ENCODE measurements at places on chromosomes 11 and 22.

- no peak for DNase-seq
Measured at GRCh38 chr11:35479731-35480130, 45.7 kb downstream of the PAMR1 start.

GRCh38 chr22:25630447-25630846, 66.0 kb downstream of the GRK3 start:
- DNase-seq, result no peak

DNA sequence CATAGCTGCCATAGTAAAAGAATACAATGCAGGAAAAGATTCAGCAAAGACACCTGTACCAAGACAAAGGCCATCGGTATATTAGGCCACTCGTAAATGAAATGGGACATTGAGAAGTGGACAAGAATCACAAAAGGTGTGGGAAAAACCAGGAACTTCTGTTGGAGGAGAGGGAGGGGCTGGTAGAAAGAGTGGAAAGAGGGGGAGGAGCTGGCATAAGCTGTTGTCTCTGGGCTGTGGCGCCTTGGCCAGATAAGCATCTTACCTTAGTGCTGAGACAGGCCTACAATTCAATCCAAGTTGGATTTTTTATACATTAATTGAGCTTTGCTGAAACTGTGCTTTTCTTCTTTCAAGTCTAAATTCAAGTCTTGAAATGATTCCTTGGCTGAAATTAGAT, 37.1 kb downstream of the ZNF202 start:
- DNase-seq, result no peak

- DNase-seq, result no peak
Measured at GRCh38 chr11:61413496-61413895, 16.3 kb downstream of the CPSF7 start.

- no peak for DNase-seq
Measured at GRCh38 chr22:30309951-30310741, 16.6 kb downstream of the TBC1D10A start.

DNA sequence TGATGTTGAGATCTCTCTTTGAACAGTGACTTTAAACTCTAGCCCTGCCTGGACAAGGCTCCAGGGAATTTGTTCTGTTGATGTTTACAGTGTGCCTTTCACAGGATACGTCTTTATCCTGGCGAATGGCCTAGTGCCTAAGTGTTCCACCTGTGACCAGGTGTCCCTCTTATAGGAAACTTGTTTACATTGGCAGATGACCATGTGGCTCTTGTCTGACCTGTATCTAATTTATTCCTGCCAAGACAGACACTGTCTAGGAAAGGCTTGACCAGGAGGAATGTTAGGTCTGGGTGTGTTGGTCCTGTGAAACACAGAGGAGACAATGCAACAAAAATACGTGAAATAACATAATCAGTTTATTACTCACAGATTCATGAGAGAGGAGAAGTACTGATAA, 875.6 kb downstream of the METTL15 start:
- no peak for DNase-seq

- DNase-seq, result no peak
Measured at GRCh38 chr11:66409226-66409625, 11.6 kb upstream of the NPAS4 start.

DNA sequence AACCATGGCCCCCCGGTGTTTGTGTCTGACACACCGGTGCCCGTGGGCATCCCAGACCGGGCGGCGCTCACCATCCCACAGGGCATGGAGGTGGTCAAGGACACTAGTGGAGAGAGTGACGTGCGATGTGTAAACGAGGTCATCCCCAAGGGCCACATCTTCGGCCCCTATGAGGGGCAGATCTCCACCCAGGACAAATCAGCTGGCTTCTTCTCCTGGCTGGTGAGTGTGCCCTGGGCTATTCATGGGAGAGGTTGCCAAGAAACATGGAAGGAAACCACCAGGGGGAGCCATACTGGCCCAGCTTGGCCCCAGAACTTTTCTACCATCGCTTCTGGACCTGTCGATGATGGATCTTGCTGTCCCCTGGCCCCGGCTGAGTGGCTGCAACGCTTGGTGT, 36.5 kb downstream of the PRDM11 start:
- DNase-seq, result no peak

DNA sequence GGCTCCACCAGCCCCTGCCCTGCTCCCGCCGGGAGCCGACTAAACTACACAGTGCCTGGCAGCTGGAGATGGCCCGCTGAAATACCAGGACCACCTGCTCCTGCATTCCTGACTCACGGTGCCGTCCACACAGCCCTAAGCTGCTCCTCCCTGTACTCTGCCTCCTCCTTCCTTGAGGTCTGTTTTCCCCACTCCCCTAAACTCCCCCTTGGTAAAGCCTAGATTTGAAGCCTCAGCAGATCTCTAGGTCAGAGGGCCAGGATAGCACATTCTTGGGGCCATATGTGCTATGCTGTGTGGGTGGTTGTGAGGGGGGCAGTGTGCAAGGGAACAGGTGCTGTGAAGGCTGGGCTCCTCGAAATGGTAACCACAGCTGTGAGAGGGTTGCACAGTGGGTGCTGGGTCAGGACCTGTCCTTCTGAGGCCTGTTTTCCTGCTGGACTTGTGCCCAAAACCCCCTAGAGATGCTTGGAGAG, 9.7 kb downstream of the LRFN4 start:
- DNase-seq, result no peak

DNA sequence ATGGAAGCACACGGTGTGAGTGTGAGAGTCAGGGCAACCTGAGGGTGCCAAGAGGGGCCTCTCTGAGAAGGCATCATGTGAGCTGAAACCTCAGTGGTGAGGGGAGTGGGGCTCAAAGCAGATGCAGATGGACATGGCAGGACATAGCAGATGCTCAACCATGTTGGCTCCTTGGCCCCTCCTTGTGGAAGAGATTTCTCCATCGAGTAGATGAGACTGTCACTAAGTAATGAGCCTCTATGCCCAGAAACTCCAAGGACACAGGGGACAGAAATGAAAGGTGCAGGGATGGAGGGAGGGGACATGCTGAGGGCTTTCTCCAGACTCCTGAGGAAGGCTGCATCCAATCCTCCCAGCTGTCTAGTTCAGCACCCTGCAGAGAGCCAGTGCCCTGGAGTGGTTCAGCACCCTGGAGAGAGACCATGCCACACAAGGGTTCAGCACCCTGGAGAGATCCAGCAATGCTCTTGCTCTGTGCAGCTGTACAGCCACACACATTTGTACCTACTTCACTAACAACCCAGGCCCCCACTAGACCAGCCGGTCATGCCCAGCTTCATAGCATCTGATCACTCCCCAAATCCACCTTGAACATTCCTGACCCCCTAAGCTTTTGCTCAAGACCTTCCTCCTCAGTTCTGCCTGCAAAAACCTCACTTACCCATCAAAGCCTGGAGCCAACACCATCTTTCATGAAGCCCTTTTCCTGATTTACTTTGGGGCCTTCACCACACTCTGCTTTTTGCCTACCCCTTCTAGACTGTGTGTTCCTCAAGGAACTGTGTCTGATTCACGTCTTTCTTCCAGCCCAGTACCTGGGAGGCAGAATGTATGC, 252.0 kb downstream of the CTTN start:
- peak; percentile 73 for DNase-seq

DNA sequence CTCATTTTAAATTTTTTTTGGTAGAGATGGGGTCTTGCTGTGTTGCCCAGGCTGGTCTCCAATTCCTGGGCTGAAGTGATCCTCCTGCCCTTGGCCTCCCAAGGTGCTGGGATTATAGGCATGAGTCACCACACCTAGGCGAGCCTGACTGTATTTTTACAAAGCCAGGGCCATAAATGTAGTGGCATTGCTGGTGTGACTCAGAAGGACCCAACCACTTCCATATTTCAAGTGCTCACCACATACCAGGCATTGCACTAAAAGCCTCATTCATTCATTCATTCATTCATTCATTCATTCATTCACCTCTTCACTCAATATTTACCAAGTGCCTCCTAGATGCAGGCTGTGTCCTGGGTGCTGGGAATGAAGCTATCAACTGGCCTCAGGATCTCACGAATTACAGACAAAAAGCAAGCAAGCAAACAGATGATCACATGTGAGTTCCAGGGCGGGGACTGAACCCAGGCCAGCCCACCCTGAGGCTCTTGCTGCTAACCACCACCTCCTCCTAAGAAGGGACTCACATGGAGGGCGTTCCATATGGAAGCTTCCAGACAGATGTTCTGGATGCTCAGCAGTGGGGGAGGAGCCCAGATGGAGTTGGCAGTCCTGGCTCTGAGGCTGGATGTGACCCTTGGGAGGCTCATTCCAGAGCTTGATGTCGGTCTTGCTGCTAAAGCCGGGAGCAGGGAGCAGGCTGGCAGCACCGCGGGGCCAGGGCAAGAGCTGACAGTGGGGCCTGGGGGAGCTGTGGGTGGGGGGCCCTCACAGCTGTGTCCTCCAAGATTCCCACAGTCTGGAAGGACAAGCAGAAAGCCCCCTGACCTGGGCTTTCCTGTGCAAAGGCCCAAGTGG, 158.8 kb downstream of the CTTN start:
- DNase-seq, result peak; percentile 59

GRCh38 chr22:38164551-38164918, 17.1 kb downstream of the PLA2G6 start:
- DNase-seq, result no peak

GRCh38 chr11:35144806-35145205, 5.8 kb downstream of the CD44 start:
- DNase-seq, result no peak

DNA sequence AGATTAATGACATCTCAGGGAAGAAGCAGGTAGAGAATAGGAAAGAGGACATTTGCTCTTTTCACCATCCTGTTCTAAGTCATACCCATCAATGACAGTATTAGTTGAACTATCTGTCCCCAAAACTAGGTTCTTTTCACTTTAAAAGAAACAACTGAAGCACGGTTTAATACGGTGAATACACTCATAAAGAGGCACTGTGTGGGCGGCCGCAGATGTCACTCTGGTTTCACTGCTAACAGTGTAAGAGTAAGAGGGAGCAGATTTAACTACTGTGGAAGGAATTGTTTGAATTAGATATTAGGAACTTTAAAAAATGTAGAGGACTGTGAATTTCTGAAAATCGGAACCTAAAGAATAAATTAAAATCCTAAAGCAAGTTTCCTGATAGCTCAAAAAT, 49.5 kb downstream of the VSIG10L2 start:
- DNase-seq, result no peak

DNA sequence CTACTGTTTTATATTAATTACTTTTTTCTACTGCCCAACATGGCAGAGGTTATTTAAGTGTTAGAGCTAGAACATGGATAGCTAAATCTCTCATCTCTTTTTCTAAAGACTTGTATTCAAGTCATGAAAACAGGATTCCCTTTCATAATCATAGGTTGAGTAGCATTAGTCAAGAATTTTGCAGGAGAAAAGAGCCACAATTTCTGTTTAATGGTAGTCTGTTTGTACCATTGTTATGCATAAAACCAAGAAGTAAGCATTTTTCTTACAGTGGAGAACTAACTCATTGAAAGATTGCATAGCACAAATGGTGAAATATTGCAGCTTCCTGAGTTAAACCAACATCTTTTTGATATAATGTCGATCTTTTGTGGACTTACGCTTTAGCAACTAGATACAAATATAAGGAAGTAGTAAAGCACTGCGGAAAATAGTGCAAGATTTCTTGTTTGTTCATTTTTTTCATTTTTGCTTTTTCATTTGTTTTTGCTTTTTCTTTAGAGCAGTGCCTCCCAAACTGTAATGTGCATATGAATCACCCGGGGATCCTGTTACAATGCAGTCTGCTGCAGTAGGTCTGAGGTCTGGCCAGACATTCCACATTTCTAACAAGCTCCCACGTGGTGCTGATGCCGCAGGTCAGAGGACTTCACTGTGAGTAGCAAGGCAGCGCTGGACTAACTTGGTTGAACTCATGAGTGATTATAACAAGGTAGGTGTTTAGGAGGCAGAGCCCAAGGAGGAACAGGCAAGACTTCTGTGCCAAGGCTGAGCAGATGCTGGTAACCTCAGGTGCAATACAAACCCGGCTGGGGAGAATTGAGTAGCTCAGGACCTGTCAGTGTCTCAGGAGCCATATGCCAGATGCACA, 4.6 kb downstream of the ETS1 start:
- DNase-seq, result peak; percentile 41

- DNase-seq, result no peak
Measured at GRCh38 chr11:35825386-35825785, 118.5 kb upstream of the LDLRAD3 start.

DNA sequence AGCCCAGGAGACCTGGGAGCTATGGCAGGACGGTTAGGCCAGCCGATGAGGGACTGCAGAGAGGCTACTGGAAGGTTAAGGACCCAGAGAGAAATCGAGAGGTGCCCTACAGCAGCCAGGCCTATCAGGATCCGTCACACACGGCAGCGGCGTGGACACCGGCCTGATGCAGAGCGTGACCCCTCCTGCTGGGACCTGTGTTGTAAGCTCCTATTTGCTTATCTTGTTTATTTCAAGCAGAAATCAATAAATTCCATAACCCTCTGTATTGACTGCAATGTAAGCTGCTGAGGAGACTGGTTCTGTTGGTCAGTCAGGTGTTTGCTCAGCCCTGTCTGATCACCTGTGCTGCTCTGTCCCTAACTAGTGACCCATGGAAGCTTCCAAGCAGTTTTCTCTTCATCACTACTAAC, 39.9 kb downstream of the PPP2R1B start:
- no peak for DNase-seq

DNA sequence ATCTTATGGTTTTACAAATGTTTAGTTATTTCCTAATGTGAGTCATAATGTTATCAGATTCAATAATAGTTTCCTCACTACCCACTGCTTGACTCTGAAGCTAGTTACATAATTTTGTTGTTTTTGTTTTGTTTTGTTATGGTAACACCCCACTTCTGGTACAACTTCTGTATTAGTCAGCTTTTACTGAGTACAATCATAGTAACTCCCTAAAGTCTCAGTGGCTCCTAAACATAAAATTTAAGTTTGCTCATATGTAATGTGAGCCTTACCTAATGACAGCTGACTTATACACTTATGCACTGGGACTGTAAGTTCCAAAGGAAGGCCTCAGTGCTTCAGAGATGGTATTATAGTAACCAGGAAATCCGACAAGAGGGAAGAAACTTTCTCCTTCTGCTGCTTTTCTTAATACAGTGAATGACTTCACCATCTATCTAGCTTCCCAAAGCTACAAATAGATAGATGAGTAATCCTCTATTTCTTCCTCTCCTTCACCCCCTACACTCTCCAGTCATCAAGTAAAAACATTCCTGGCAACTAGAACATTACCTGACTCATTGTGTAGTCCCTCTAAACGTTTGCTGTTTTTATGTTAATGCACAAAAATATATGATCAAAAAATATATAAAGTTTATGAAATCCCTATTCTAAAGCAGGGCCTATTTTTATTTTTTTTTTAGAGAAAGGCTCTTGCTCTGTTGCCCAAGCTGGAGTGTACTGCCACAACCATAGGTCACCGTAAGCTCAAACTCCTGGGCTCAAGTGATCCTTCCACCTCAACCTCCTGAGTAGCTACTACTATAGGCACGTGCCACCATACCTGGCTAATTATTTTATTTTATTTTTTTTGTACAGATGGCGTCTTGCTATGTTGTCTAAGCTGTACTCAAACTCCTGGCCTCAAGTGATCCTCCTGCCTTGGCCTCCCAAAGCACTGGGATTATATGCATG, 563.0 kb downstream of the SOX6 start:
- peak; percentile 15 for DNase-seq

Measured in T1000 (cell line).